ENCODE measurements at places on chromosomes 7 and 10.

GRCh38 chr7:112692333-112692732, 97.9 kb downstream of the TMEM168 start:
- DNase-seq, result no peak

DNA sequence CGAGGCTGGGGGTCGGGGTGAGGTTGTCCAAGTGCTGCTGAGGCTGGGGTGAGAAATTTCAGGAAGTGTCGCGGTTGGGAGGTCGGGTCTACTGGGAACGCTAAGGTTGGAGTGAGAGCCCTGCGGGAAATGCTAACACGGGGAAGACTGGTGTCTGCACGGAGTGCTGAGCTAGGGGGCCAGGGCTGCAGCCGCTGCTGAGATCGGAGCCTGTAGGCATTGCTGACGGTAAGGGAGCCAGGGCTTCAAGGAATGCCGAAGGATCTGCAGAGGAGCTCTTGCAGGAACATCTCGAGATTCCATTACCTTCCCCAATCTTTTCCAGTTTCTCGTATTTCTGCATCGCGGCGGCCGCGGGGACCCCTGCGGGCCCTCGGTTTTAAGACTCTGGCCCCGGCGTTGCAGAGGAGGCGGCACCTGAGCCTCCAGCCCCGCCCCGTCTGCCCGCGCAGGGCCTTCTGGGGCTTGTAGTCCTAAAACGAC, at the start of gene CDK5:
CDK5 (minus strand) TSS at position 392 of the 483 bp plus-strand sequence; CDS start at position 343, 49 bp downstream.
- DNase-seq, result no peak

- no peak for DNase-seq
Observed at GRCh38 chr7:70303780-70304179, 705.5 kb downstream of the AUTS2 start.

DNA sequence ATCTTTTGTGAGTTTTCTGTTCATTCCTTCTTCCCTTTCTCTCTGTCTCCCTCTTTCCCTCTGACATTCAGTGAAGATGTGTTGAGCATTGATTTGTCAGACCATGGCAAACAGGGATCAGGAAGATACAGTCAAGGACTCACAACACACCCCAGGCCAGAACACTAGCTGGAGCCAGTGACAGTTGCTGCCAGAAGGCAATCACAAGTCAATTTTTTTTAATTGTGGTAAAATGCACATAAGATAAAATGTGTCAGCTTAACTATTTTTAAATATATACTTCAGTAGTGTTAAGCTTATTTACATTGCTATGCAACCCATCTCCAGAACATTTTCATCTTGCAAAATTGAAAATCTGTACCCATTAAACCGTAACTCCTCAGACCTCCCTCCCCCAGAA, 62.6 kb downstream of the TEX36 start:
- DNase-seq, result no peak

GRCh38 chr10:13717936-13718772, 131.4 kb downstream of the PRPF18 start:
- peak; percentile 67 for DNase-seq

DNA sequence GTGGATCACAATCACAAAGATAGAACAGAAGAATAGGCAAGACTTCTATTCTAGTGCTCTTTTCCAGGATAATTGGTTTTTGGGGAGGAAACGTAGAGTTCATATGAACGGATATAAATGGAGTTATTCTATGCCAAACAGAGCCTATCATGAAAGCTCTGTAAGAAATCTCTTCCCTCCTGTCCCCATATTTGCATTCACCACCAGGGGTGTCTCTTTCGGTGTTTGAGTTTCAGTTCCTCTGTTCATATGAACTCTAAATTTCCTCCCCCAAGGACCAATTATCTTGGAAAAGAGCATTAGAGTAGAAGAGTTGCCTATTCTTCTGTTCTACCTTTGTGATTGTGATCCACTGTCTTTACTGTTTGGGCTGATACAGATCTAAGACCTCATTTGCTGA, 48.3 kb upstream of the CDC14C start:
- DNase-seq, result no peak

DNA sequence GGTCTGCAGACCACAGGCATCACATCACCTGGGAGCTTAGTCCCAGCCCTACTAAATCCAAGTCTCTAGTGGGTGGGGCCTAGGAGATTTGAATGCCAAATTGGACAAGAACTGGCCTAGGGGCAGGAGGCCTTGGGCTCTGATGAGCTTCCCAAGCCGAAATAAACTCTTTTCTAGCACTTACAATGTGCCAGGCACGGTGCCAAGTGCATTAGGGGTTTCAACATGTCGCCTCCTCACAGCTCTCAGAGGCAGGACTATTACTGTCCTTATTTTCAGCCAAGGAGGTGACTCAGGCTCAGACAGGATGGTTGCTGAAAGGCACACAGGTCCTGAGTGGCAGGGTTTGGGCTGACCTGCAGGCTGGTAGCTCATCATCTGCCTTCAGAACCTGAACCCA, 9.2 kb upstream of the CPA1 start:
- DNase-seq, result no peak

GRCh38 chr7:25967278-25968204, 184.5 kb upstream of the NFE2L3 start:
- no peak for DNase-seq

DNA sequence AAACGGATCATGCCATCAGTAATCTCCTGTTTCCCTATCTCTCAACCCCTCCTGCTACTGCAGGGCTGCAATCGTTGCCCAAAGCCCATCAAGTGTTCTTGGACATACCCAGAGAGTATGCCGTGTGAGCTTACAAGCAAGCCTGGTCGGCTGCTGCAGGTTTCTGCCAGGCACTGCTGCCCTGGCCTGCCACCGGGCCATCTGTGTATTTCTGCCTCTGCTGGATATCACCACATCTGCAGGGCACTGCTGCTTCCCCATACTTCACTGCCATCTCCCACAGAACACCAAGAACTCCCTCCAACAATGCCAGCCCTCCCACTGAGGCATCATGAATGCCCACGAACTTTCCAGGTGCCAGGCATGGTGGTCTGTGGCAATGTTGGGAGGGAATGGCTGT, 138.2 kb upstream of the SORCS3 start:
- no peak for DNase-seq

GRCh38 chr7:133230591-133231194, 22.2 kb upstream of the EXOC4 start:
- peak; percentile 45 for DNase-seq

- DNase-seq, result no peak
Observed at GRCh38 chr10:124820121-124820520, 18.5 kb downstream of the ABRAXAS2 start.

DNA sequence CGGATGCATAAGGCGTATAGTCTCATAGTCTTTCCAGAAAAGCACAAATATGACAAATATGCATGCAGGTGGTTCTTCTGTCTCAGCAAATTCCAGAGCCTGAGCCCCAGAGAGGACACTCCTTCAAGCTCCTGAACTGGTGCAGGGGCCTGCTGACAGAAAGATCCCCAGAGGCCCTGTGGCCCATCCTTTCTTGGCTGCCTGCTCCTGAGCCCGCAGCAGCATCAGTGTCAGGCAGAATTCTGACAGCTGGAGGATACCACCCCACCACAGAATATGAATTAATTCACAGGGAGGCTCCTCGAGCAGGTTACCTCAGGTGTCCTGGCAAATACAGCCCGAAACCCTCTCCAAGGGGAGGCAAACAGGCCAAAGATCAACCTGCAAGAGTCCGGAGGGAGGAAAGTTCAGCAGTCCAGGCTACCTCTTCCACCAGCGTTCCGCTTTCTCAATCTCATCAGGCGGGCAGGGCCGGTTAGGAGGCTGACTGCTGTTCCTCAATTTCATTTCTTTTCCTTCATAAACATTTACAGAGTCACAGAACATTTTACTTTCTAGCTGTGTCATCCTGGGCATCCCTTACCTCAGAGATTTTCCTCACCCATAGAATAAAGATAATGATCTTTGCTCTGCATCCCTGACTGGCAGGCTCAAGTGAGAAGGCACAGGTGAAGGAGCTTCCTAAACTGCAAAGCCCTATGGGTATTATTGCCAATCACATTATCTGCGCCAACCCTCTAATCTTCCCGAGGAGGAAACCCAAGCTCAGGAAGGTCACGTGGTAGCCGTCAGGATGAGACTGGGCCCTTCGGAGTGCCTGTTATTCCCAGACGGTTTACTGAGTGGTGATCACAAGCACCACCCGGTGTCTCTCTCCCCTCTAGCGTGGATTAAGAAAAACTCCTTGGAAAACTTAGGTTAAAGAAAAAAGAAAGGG, 1.4 kb downstream of the DNAJB12 start:
- no peak for DNase-seq

- DNase-seq, result no peak
Observed at GRCh38 chr7:51226916-51227535, 89.6 kb downstream of the COBL start.

DNA sequence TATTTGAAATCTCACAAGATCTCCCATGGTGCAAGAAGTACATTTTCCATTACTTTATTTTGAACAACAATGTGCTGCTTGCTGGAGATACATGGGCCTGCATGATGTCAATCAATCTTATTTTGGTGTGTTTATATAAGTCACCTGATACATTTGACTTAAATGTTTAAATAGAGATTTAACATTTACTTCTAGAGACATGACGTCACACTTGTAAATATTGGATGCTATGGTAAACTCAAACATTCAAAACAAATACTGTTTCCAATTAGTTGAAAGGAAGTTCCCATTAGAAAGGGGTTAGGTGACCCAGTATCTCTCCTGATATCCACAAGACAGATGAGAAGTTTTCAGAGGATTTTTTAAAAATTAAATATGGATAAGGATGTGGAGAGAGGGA, 214.5 kb downstream of the NSUN6 start:
- DNase-seq, result no peak

DNA sequence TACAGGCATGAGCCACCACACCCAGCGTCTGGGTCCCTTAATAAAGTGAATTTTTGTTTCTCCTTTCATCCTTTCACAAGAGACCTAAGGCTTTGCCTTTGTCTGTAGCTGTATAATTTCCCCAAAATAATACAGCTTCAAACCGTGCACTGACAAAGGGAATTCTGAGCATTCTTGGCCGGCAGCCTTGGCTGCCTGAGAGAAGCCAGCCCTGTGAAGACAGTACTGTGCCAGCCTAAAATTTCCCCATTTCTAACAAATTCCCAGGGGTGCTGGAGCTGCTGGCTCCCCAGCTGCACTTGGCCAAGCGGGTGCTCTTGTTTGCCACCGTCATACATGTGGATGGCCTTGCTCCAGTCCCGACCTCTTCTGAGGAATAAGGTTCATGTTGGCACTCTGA, 106.2 kb downstream of the ZMYND11 start:
- DNase-seq, result no peak

DNA sequence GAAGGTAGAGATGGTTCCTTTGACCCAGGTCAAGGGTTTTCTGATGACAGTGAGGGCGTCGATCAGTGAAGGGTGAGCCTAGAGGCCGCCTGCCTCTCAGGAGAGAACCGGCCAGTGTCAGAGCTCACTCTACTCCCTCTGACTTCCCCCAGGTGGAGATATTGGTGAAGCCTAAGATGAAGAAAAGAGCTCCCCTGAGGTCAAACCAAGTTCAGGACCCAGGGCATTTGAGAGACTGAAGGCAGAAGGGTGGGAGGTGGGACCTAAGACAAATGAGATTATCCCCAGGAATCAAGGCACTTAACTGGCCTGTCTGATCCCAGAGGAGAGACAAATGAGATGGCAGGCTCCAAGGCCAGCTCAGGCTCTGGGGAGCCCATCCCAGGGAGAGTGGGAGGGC, 104.7 kb downstream of the CDH23 start:
- DNase-seq, result no peak

DNA sequence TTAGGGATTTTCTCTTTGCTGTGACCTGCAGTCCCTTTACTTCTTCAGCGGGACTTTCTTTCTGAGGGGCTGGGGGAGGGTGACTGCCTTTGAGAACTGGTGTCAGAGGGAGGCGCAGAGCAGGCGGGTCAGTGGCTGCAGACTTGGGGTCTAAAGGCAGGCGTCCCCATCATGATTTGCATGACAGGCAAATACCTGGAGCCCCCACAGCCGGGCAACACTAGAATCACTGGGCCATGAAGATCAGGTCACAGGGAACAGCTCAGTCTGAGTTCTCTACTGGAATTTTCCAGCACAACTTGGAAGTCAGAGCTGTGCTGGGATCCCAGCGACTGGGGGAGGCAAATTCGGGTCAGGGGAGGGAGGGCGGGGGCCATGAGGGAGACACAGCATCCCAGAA, 29.2 kb upstream of the PITRM1 start:
- DNase-seq, result no peak

GRCh38 chr7:151675196-151675920, 155.7 kb upstream of the RHEB start:
- no peak for DNase-seq

DNA sequence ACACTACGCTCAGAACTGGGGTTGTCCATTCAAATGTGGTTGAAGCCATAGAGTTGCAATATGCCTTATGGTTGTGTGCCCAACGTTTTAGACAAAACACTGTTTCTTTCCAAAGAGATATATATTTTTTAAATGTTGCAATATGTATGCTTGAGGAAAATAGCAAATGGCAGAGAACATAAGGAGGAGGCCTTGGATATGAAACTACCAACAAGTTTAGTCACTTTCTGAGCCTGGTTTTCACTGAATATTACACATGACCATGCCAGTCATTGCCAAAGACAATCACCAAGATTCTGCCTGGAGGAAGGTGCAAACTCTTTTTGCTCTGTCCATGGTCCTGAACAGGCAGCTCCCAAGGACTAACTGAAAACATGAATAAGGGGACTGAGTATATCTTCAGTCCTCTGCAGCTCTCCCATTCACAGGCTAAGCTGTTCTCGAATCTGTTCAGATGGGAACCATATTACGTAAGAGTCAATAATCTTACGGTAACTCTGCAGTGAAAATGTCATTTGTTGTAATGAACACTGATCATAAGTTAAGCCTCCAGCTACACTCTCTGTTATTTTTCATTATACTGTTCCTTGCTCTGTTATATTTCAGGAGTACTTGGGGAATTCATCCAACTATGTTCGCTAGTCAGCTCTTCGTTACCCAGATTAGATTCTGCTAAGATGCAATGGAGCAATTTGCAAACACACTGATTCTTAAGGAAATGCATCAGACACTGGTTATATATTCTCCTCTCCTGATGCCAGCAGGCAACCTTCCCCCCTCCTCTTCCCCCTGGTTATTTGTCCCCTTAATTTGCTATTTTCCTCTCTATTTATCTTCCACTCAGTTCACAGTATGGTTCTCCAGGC, 90.7 kb upstream of the C1QL3 start:
- DNase-seq, result no peak

- no peak for DNase-seq
Observed at GRCh38 chr10:34817054-34817453, 2.0 kb upstream of the PARD3 start.

- DNase-seq, result no peak
Observed at GRCh38 chr7:142445019-142445686, 187.3 kb upstream of the PRSS58 start.

- no peak for DNase-seq
Observed at GRCh38 chr7:111014079-111014478, 76.8 kb upstream of the LRRN3 start.

DNA sequence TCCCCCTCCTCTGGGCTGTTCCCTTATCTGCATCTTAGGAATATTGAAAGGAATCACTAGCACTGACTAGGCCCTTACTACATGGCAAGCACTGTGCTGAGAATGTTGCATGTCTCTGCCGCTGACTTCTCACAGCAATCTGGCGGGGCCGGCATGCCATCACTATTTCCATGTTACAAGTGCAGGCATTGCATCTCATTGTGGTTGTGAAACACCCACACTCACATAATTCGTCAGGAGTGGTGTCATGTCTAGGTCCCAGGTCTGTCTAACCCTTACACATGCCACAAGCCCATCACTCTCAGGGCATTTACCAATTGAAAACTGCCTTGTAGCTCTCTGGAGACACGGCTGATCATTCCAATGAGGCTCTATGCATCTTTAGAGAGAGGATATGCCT, 8.5 kb upstream of the IL2RA start:
- no peak for DNase-seq

Data from colonic mucosa (tissue), 4 donors.